ENCODE measurements at places on chromosomes 2 and 18.

GRCh38 chr2:64325852-64326577 lies 127.9 kb upstream of the LGALSL start:
- DNase-seq, result no peak

DNA sequence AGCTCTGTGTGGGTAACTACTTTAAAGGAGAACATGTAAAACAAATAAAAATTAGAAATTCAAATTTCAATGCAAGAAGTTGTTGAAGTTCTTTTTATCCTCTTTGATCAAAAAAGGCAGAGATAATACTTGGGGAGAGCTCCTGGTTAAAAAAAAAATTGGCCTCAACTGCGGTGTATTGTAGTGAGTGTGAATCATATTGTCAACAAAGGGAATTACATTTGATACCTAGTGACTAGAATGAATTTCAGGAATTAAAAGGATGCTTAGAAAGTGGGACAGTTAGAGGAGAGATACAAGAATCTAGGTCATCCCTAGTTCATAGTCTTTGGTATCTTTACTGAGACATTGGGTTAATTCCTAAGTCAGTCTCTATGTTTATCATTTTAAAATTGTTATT lies 473.0 kb downstream of the CCDC85A start:
- no peak for DNase-seq

DNA sequence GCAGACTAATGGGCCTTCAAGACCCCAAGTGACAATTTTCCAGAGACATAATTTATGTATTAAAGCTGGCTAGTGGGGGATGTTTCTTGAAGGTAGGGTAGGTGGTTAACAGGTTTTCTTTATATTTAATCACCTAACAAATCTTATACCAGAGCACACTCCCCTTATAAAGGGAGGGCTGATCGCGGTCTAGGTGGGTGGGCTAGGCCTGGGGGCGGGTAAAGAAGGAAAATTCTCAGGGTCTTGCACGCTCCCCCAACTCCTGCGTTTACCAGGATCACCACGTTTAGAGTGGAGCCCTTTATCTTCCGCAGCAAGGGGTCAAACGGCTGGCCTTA lies 19.9 kb upstream of the CXXC1 start:
- DNase-seq, result no peak

DNA sequence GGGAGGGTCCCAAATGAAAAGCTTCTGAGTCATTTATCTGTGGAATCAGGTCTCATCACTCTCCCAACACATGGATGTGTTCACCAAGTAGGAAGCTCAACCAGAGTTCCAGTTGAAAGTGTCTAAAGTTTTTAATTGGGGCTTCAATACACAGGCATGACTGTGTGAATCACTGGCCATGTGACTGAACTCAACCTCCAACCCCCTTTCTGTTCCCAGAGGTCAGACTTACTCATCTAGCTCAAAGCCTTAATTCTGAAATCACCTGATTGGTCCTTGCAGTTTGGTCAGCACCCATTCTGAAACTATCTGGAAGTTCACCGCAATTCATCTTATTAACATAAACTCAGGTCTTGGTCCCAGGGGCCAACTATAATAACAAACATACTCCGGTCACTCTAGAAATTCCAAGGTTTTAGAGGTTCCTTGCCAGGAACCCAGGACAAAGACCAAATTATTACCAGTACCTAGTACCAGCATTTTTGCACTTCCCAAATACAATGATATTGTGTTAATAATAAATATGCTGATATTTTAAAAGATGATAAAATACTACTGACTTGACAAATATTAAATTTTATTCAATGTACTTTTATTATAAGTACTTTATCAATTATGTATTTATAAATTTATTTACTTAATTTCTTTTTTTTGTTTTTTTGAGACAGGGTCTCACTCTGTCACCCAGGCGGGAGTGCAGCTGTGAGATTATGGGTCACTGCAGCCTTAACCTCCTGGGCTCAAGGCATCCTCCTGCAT lies 10.7 kb upstream of the RBM45 start:
- DNase-seq, result no peak

DNA sequence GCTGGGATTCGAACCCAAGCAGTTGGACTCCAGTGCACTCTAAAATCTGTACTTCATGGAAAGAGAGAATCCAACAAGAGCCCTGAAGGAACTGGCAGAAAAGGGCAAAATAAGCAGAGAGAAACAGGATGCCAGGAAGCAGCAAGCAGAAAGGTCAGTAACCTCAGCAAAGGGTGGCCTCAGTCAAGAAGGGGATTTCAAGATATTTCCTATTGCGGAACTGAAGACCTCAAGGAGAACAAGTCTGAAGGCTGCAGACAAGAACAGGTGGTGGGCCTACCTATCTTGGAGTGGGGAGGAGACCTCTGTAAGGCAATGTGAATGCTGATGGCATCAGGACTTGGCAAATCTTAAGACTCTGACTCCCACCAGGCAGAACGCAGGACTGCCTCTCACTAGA lies 20.1 kb upstream of the MREG start:
- DNase-seq, result no peak

DNA sequence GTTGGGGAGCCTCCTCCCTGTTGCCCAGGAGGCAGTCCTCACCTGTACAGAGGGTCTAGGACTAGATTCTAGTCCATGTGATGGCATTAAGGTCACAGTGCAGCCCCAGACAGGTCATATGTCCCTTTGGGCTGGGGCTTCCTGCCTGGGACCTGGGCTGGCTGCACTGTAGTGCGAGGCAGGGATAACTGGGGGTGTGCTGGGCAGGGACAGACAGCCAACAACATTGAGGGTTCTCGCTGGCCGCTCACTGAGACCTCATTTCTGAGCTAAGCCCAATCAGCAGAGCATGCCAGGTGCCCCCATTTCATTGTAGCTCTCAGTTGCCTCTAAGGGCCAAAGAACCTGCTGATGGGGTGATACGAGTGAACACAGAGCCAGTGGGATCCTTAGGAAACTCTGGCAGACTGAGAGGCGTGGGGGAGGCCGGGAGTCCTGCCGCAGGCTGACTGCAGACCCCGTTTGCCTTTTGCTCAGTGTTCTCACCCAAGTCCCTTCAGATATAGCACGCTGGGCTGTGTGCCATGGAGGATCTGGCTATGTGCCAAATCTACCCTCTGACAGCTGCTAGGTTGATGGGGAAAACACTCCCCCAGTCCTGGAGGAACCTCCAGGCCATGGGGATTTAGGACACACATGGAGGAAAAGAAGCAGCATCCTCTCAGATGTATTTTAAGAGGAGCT lies 51.9 kb downstream of the DYSF start:
- no peak for DNase-seq

DNA sequence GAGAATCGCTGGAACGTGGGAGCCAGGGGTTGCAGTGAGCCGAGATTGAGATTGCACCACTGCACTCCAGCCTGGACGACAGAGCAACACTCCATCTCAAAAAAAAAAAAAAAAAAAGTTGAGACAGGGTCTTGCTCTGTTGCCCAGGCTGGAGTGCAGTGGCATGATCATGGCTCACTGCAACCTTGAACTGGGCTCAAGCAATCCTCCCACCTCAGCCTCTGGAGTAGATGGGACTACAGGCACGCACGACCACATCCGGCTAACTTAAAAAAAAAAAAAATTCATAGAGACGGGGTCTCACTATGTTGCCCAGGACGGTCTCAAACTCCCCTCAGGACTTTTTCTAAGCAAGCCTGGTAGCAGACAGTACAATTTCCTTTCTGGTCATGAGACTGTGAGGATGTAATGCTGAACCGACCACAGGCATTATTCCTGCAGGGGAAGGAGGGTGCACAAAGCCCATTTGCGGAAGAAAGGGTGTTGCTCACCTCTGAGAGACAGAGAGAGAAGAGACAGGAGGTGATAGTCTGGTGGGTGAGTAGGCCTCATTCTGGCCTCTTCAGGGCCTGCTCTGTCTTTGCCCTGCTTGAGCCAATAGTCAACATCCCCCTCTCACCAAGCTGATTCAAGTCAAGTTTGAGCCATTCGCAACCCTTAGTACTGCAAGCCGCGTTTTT lies 205.3 kb downstream of the ZFP36L2 start:
- no peak for DNase-seq

- no peak for DNase-seq
Observed at GRCh38 chr2:183991968-183992367, 606.4 kb upstream of the ZNF804A start.

GRCh38 chr2:73205611-73206010 lies 3.2 kb downstream of the NOTO start:
- DNase-seq, result no peak

DNA sequence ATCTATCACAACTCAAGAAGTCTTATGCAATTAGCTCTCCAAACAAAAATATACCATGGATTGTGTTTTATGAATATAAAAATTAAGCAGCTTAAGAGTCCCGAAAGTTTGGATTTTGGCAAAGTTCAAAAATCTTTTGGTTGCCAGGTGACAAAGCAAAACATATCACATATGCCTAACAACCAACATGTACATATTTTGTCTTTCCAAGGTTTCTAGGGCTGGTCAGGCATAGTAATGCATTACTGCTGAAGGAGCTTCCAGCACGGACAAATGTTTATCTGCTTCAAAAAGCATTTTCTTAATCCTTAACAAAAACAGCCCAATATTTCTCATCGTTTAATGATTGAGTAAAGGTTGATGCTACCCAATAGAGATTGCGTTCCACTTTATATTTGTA lies 1327.1 kb upstream of the ZEB2 start:
- DNase-seq, result no peak

- no peak for DNase-seq
Observed at GRCh38 chr2:189802396-189802912, 18.2 kb downstream of the PMS1 start.

DNA sequence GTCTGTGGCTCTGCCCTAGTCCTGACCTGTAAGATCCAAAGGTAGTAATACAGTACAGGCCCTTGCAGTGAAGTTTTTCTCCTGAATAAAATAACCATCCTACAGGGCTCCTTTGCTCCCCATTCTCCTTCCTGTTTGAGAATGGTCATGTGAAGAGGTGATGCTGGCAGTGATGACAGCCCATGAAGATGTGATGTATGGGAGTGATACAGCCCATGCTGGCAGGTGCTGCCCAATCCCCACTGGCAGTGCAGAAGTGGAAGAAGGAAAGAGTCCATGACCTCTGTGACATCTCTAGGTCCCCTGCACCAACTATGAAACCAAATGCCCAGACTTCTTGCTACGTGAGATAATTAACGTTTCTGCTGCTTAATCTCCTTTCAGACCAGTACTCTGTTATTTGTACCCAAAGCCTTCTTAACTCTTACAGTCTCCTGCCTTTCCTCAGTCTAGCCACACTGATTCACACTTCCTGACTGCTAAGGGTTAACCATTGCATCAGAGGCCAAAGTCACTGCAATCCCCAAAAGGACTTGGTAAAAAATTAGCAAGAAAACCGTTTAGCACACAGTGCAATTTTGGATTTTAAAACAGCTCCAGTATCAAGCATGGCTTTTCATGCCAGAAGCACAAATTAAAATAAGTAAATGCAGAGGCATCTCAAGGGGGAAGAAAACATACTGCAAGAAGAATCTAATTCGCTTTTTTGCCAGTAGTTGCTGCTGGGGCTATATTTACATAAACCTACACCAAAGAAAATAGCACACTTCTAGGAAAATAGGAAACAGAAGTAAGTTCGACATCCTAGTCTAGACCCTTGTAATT lies 98.0 kb downstream of the STK39 start:
- DNase-seq, result no peak

DNA sequence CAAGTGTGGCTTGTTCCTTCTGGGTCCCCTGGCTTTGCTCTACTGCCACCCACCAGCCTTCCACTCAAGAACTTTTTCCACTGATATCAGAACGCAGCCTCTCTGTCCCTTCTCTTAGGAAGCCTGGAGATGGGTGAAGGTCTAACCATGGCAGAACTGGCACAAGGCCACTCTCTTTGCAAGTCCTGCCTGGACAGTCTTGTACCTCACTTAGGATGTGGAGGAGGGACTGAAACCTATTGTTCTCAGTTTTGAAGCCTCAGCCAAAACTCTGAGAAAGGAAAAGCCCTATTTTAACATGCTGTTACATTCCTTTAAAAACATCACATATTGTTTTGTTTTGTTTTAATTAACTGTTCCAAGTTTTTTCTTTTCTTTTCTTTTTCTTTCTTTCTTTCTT lies 58.9 kb upstream of the NCOA1 start:
- DNase-seq, result no peak

DNA sequence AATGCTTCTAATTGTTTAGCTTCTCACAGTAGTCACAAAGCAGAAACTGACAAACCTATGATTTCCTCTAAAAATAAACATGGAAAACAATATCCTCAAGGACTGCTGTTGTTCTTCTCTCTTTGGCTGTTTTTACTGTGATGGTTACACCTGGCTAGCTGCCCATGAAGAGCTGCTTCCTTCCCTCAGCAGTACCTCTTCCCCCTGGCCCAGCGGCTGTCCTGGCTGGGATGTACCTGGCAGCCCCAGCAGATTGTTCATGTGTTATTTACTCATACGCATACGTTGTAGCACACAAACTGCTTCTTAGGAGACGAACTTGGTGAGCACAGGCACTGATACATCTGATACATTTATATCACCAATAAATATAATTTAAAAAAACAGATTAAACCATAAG lies 27.4 kb downstream of the NEMP2 start:
- no peak for DNase-seq

DNA sequence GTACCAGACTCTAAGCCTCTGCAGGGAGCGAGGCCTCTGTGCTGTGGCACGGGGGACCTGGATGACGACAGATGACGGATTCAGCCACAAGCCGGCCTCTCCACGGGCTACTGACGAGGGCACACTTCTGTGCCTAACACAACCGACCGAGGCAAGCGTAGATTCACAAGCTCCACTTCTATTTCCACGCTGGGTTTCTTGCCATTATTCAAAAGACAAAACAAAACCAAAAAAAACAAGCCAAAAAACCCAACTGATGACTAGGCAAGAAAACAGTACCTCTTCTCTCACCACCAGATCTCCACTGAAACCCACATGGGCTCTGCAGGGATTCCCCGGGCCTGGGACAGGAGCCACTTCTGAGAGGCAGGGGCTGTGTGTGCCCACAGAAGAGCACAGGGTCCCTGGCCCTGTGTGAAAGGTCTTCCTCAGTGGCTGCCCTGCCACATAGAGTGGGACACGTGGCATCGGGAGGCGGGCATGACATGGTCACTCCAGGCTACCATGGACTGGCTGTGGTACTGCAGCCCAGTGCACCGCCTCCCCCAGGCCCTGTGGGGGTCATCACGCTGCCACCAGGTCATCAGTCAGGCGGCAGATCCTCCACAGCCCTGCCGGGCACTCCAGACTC lies 254.7 kb downstream of the HDAC4 start:
- no peak for DNase-seq

- no peak for DNase-seq
Observed at GRCh38 chr18:10442551-10442971, 11.9 kb upstream of the APCDD1 start.

- no peak for DNase-seq
Observed at GRCh38 chr2:200310545-200310971, 4.1 kb downstream of the SPATS2L start.

Data from AG04450 (cell line).